ENCODE measurements at places on chromosomes 13 and 19. TPM values are rescaled to one million over a fixed set of nuclear protein-coding genes. Genes with fewer than 3 reads are reported as not detected.

ADPRHL1 gene
- total RNA-seq: 442 TPM

OR4F17 gene
- total RNA-seq: not detected

OR7D2 gene
- total RNA-seq: 0.07 TPM

UNC13A gene
- not detected for total RNA-seq

ZNF667 gene
- total RNA-seq: 5.6 TPM

YJU2 gene
- total RNA-seq: 8.3 TPM

ZNF665 gene
- total RNA-seq: 0.64 TPM

CBARP gene
- 1.2 TPM for total RNA-seq

GRCh38 chr13:95388420-95389079 is 87.3 kb upstream of the ABCC4 start:
- no peak for DNase-seq

- DNase-seq: no peak
These were observed 87.4 kb upstream of the UBL3 start for GRCh38 chr13:29937841-29938240.

GRCh38 chr19:17996826-17997316 is 11.1 kb upstream of the ARRDC2 start:
- DNase-seq: peak; percentile 90

- no peak for DNase-seq
These were observed 913.1 kb upstream of the SLITRK5 start for GRCh38 chr13:86758116-86758515.

GRCh38 chr19:28567834-28568233 is 645.1 kb downstream of the UQCRFS1 start:
- DNase-seq: no peak

GRCh38 chr19:10603873-10604459 is 16.9 kb upstream of the AP1M2 start:
- no peak for DNase-seq

- DNase-seq: peak; percentile 14
These were observed 32.3 kb downstream of the TSSK6 start for GRCh38 chr19:19482809-19483596.

- peak; percentile 35 for DNase-seq
These were observed 84.0 kb downstream of the MZT1 start for GRCh38 chr13:72643311-72643989.

GRCh38 chr13:103143432-103143831 is 77.2 kb upstream of the SLC10A2 start:
- no peak for DNase-seq

GRCh38 chr19:5957170-5957569 is 20.8 kb downstream of the RANBP3 start:
- DNase-seq: no peak

- DNase-seq: no peak
These were observed 22.5 kb upstream of the SLC35E1 start for GRCh38 chr19:16594681-16595091.

DNA sequence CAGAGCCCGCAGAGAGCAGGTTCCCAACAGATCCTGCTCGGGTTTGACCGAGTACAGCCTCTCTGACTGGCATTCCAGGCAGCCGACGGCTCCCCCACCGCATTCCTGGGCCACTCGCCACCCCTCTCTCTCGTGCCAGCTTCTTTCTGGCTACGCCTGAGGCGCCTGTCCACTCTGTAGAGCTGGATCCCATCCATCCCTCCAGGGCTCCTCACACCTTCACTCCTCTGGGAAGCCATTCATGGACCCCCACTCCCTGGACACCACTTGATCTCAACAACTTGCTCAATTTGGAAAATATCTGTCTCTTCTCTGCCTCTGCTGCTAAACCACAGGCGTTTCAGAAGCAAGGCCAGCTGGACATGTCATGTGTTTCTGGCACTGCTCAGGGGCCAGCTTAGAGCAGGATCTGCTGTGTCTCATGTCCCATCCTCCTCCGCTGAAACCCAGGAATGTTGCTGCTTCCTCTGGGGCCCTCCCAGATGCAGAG is 30.6 kb upstream of the ATP1A3 start:
- DNase-seq: peak; percentile 85

All from left ventricle myocardium superior (tissue), 1 donor.